ENCODE measurements at places on chromosomes 6 and 20.

- no peak overlapping the region for H3K27ac ChIP-seq
- no peak for DNase-seq
- H3K4me3 ChIP-seq: no peak overlapping the region
- H3K36me3 ChIP-seq: no peaks in the 10 kb centered on the region
Measured at GRCh38 chr6:119020597-119021561, 57.6 kb downstream of the FAM184A start.

DNA sequence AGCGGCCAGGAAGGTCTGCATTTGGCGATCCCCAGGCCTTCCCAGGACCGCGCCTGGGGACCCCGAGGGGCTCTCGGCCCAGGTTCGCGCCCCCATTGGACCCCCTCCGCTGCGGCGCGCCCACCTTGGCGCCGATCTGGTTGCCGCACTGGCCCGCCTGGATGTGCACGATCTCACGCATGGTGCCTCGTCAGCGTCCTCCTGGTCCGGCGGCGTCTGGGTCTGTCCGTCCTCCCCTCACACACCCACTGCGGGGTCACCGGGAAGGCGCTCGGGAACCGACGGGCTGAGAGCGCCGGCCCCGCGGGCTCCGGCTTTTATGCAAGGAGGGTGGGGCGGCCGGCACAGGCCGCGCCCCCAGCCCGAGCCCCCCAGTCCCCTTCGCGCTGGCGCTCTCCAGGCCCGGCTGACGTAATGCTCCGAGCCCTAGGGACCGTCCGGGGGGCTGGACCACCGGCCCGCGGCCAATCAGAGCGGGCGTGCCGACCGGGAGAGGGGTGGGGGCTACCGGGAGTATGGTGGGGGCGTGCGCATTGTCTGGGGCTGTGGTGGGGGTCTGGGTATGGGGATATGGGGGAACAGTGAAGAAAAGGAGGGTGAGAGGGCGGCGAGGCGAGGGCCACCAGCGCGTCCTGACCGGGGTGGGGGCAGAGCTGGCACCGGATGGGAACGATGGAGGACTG is at the start of gene TUBB2B:
TSS of gene TUBB2B (minus strand) at position 291 of the 683 bp plus-strand sequence. CDS start at position 181, 110 bp downstream.
- H3K27ac ChIP-seq: peak within 1 kb of the TSS; percentile 83
- H3K4me3 ChIP-seq: peak within 1 kb of the TSS; percentile 85
- DNase-seq: peak; percentile 92
- H3K27me3 ChIP-seq: peaks cover 8% of the 10 kb centered on the region

DNA sequence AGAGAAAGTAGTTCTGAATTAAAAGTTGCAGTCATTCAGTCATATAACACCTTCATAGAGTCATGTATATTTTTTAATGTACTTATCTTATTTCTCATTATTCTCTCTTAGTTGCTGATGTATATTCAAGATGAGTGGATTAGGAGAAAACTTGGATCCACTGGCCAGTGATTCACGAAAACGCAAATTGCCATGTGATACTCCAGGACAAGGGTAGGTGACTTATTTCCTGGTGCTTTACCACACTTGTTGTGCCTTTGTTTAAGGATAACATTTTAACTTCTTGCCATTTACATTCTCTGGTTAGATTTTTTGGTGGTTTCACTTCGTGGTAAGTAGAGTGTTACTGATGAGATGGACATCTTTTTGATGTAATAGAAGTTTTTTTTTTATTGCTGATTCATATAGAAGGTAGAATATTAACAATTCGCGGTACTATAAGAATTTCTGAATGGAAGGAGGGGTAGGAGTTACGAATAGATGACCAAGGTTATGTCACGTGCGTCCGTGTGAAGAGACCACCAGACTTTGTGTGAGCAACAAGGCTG is 120.5 kb downstream of the NCOA3 start:
- H3K4me3 ChIP-seq: no peak overlapping the region
- no peak overlapping the region for H3K27ac ChIP-seq
- no peaks in the 10 kb centered on the region for H3K27me3 ChIP-seq
- DNase-seq: no peak

- H3K36me3 ChIP-seq: no peaks in the 10 kb centered on the region
- H3K4me3 ChIP-seq: no peak overlapping the region
- H3K4me1 ChIP-seq: no peaks in the 10 kb centered on the region
- H3K27ac ChIP-seq: no peak overlapping the region
- DNase-seq: no peak
- H3K27me3 ChIP-seq: no peaks in the 10 kb centered on the region
Measured at GRCh38 chr6:31422587-31422986, 19.2 kb downstream of the MICA start.

GRCh38 chr6:45650524-45651135 is 272.9 kb upstream of the SUPT3H start:
- no peaks in the 10 kb centered on the region for H3K4me1 ChIP-seq
- H3K4me3 ChIP-seq: no peak overlapping the region
- no peak overlapping the region for H3K27ac ChIP-seq
- no peaks in the 10 kb centered on the region for H3K36me3 ChIP-seq
- no peak for DNase-seq
- no peaks in the 10 kb centered on the region for H3K27me3 ChIP-seq

GRCh38 chr6:117502580-117502979 is 20.1 kb downstream of the DCBLD1 start:
- no peak overlapping the region for H3K27ac ChIP-seq
- no peak for DNase-seq
- H3K27me3 ChIP-seq: no peaks in the 10 kb centered on the region
- no peaks in the 10 kb centered on the region for H3K36me3 ChIP-seq
- H3K4me3 ChIP-seq: no peak overlapping the region
- H3K4me1 ChIP-seq: no peaks in the 10 kb centered on the region

GRCh38 chr20:22819784-22820183 is 215.3 kb upstream of the SSTR4 start:
- H3K27ac ChIP-seq: no peak overlapping the region
- no peaks in the 10 kb centered on the region for H3K27me3 ChIP-seq
- no peaks in the 10 kb centered on the region for H3K36me3 ChIP-seq
- H3K4me3 ChIP-seq: no peak overlapping the region
